ENCODE measurements at places on chromosomes 11 and 22.

DNA sequence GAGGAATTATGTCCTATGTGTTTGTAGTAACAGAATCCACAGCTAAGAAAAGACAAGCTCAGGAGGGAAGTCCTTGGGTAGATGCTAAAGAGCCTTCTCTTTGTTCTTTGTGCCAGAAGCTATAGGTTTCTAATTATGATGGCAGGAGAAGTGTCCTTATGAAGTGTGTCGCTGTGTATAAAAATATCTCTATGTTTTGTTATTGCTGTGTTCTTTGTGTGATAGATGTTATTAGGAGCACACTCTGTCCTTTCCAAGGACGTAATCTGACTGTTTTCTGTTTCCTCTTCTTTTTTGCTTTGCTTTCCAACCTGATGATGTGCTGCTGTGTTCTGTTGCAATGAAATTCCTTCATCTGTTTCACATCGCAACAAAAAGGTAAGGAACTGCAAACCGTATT lies 171.9 kb downstream of the NCAM1 start:
- no peak for DNase-seq

GRCh38 chr11:44755556-44756523 lies 29.1 kb downstream of the TSPAN18 start:
- no peak for DNase-seq

GRCh38 chr11:83031127-83031526 lies 40.6 kb downstream of the RAB30 start:
- no peak for DNase-seq

DNA sequence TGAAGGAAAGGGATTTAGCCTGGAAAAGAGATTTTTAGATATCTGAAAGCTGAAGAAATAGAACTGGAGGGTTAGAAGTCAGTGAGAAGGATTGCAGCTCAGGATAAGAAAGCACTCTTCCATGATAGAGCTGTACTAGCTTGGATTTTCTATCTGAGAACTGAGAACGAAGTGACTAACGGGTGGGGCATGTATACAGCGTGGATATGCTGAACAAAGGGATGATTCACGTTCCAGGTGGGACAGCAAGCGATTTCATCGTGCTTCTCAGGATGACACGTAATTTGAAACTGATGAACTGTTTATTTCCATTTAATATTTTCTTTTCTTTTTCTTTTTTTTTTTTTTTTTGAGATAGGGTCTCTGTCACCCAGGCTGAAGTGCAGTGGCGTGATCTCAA lies 53.0 kb downstream of the GRAMD1B start:
- DNase-seq = no peak

All from GM12864 (cell line).